Activated CD8-positive, alpha-beta memory T cell treated with anti-CD3 and anti-CD28 coated beads for 1 hour (primary cell): ENCODE measurements at places on chromosomes 2 and 18.

- no peak for DNase-seq
Observed at GRCh38 chr2:109214651-109215371, 85.8 kb downstream of the SH3RF3 start.

DNA sequence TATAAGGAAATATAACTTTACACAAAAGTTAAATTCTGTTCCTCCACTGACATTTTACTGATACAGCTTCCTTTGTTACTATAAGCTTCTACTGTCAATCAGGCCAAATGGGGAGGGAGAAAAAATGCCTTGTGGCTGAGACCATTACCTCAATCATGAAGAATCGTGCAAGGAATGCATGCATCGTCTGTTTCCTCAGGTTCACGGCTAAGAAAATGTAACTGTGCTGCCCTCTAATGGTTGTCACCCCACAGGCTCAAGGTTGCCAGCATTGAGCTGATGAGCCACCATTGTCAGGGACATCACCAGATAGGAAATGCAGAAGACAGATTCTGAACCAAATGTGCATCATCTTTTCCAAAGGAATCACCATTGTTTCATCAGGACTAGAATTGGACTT is 426.9 kb downstream of the CDH2 start:
- no peak for DNase-seq

DNA sequence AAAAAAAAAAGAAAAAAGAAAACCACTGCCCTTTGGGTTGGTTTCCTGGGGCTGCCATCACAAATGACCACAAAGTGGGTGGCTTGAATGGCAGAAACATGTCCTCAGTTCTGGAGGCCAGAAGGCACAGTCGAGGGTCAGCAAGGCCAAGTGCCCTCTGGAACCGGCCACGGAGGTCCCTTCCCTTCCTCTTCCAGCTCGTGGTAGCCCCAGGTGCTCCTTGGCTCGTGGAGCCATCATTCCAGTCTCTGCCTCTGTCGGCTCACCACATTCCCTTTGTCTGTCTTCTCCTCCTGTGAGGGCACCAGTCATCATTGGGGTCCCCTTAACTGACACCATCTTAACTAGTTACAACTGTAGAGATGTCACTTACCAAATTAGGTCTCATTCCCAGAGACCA is 8.5 kb upstream of the NFATC1 start:
- DNase-seq = no peak

GRCh38 chr18:8705961-8706790 is 820 bp downstream of the MTCL1 start:
- no peak for DNase-seq

DNA sequence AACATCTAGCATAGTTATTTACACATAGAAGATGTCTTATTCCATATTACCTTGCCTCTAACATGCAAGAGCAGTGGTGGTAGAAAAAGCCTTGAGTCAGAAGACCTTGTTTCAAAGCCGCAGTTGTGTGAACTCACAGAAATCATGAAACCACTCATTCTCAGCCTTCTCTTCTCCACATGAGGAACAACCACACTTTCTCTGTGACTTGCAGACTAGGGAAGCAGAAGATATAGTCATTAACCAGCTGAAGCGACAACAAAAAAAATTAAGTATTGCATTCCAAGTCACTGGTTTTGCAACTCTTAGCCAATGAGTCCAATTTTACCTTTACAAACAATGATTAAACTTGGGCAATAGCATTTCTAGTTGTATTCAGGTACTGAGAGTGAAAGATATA is 19.0 kb downstream of the TWSG1 start:
- DNase-seq = no peak

GRCh38 chr18:27666016-27666415 is 480.9 kb upstream of the CHST9 start:
- DNase-seq = no peak

GRCh38 chr2:60872510-60872928 is 8.9 kb upstream of the REL start:
- DNase-seq = no peak

DNA sequence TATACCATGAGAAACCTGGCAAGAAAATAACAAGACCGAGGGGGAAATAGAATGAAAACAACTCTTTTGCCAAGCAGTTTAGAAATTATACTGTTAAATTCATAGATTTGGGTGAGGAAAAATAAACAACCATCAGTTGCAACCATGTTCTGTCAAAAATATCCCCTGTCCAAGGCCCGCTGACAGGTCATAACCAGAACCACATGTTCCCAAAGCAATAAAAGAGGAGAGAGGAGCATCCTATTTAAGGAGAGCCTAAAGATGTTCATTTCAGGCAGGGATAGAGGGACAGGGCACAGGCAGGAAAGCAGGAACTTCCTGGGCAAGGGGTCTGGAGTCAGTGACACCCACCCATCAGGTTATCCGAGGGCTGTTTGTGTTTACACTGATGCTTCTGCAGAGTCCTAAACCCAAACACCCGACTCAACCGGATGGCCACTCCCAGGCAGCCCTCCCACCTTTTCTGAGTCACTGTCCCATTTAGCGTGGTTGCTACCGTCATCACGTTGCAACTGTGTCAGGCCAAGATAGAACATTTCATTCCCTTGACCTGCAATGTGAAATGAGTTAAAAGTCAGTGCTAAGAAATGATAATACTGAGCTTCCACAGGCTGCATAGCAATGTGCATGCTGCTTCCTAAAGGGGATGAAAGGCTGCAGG is 468.3 kb upstream of the RAB12 start:
- no peak for DNase-seq

- no peak for DNase-seq
Observed at GRCh38 chr2:198659096-198659870, 798.5 kb downstream of the SATB2 start.

- no peak for DNase-seq
Observed at GRCh38 chr18:63753676-63754075, 21.5 kb upstream of the SERPINB7 start.

GRCh38 chr2:201167546-201167945 is 15.4 kb upstream of the CASP10 start:
- no peak for DNase-seq

DNA sequence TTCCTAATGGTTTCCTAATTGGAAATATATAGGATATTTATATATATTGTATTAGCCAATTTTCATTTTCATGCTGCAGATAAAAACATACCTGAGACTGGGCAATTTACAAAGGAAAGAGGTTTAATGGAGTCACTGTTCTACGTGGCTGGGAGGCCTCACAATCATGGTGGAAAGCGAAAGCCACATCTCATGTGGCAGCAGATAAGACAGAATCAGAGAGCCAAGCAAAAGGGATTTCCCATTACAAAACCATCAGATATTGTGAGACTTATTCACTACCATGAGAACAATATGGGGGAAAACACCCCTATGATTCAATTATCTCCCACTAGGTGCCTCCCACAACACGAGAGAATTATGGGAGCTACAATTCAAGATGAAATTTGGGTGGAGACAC is 242.5 kb upstream of the NETO1 start:
- DNase-seq = no peak

- DNase-seq = no peak
Observed at GRCh38 chr2:191885650-191886049, 38.8 kb upstream of the CAVIN2 start.

DNA sequence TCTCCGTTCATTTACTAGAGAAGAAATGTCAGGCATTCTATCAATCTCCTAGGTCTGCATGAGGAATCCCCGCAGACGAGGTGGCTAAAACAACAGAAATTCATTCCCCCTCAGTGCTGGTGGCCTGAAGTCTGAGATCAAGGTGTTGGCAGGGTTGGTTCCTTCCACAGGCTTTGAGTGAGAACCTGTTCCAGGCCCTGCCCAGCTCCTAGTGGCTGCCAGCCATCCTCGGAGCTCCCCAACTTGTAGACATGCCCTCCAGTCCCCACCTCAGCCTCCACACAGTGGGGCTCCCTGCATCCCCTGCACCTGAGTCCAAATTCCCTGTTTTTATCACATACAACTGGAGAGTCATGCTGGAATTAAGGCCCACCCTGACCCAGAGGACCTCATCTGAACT is 145.3 kb upstream of the ALKAL2 start:
- no peak for DNase-seq

- DNase-seq = no peak
Observed at GRCh38 chr2:88659538-88659915, 31.9 kb upstream of the RPIA start.

- no peak for DNase-seq
Observed at GRCh38 chr18:64210401-64210949, 61.6 kb upstream of the LINC00305 start.

DNA sequence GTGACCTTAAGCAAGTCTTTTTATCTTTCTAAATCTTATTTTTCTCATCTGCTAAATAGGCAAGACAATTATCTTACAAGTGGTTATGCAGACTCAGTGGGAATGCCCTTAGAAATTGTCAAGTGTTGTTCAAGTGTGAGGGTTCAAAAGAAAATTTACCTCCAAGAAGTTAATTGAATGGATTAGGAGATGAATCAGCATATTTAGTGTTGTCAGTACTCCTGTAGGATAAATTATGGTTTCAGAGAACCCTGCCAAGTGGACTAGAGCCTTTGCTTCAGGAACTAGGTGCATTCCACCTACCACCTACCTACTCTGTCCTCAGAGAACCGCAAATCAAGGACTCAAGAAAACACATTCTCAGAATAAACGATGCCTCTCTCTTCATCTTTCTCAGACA is 69.8 kb upstream of the KCTD1 start:
- no peak for DNase-seq

DNA sequence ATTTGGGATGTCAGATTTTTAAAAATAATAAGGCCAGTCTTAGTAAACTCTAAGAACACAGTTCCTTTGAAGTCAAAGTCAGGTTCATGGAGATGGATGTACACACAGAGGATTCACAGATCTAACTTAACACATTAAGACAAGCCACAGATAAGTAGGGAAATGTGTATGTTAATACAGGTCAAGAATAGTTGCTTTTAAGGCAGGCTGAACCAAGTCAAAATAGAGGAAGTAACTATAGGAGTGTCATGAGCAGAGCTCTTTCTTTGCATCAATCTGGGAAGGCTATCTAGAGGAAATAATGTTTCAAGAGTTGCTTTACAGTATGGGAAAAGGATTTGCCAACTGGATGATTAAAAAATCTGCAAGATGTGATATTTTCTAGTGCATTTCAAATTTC is 128.0 kb upstream of the FBXO11 start:
- no peak for DNase-seq

- DNase-seq = no peak
Observed at GRCh38 chr2:236167297-236168109, 683 bp downstream of the GBX2 start.

GRCh38 chr2:241257419-241258032 is 57.9 kb downstream of the HDLBP start:
- DNase-seq = no peak

DNA sequence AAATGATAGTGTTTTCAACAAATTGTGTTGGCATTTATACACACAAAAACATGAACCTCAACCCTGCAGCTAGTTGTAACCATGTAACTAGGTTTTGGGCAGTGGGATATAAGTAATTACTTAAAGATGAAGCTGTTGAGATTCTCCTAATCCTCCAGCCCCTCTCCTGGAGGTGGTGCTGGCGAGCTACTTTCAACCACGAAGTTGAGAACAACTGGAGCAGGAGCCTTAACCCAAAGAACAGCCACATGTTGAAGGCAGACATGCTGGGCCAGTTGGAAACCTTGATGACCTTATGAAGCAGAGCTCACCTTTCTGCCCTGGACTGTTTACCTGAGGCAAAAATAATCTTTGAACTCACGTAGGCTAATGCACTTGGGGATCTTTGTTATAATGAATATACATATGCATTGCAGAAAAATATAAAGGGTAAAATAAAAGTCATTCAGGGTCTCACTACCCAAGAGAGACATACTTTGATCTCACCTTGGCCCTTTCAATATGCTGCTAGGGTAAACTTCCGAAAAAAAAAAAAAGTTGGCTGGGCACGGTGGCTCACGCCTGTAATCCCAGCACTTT is 89.6 kb upstream of the NPAS2 start:
- DNase-seq = no peak

GRCh38 chr2:235659767-235660322 is 166.0 kb downstream of the AGAP1 start:
- DNase-seq = no peak

GRCh38 chr2:181552808-181553207 is 95.6 kb downstream of the ITGA4 start:
- no peak for DNase-seq

- no peak for DNase-seq
Observed at GRCh38 chr2:230773039-230773773, 60.6 kb downstream of the CAB39 start.

GRCh38 chr18:79587226-79587741 is 92.3 kb upstream of the CTDP1 start:
- DNase-seq = no peak

GRCh38 chr18:76351961-76352581 is 143.0 kb downstream of the ZNF516 start:
- DNase-seq = no peak

DNA sequence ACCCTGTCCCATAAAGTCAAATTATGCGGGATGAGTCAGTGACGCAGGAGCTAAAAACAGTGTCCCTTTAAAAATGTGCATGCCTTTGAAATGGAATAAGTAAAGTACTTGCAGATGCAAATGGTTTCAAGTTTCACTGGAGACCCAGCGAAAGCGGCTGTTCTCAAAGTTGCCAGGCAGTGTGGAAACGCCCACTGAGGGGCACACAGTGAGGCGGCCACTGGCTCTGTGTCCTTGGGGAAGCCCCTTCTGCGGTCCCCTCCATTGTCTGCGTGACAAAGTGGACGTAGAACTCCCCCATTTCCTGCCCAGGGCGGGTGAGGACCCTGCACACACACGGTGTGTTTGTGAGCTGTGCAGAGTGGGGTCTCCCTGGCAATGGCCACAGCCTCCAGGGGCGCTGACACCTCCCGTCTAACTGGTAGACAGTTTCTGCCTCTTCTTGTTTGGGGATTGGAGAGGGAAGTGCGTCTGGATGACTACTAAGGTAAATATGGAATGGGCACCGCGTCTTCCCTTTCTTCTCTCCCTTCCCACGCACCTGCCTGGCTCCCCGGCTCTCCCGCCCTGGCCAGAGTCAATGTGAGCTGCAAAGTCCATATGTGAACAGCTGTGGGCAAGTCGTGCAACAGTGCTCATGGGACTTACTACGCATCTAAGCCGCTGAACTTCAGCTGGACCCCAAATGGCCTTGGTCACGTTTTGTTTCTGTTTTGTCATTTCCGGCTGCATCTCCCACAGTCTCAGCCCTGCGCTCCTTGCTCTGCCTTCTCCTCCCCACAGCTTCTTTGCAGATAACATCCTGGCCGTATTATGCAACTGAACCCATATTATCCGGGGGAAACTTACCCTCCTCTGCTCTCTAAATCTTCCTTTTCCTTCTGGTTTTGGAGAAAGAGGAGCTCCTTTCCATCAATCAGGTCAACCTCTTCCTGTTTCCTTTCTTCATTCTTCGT is 33.7 kb upstream of the ZNF516 start:
- no peak for DNase-seq
